Sciatic nerve (tissue), 2 donors: ENCODE measurements at places on chromosomes 4 and X. TPM values are rescaled to one million over a fixed set of nuclear protein-coding genes. Genes with fewer than 3 reads are reported as not detected.

Gene GPR34
- total RNA-seq: 10.3 TPM

Gene SHOX
- total RNA-seq: 0.36 TPM

Gene MAGEC1
- total RNA-seq: not detected

Gene MAGIX
- total RNA-seq: 1.0 TPM

Gene RPL34
- 980 TPM for total RNA-seq

Gene SMS
- total RNA-seq: 40.0 TPM

Gene CABS1
- not detected for total RNA-seq

Gene PPBP
- total RNA-seq: 10.9 TPM

Gene GSPT2
- 12.2 TPM for total RNA-seq

Gene ZAR1
- total RNA-seq: not detected

Gene PAGE4
- not detected for total RNA-seq

Gene LPAR4
- total RNA-seq: 0.80 TPM

Gene SHROOM2
- total RNA-seq: 6.2 TPM

Gene FHDC1
- 3.9 TPM for total RNA-seq

Gene HTR2C
- 0.22 TPM for total RNA-seq

Gene RAI2
- 25.7 TPM for total RNA-seq

Gene CXCL9
- 1.6 TPM for total RNA-seq

Gene TMPRSS11B
- total RNA-seq: not detected

Gene DCAF8L2
- total RNA-seq: not detected

Gene DCLK2
- 13.6 TPM for total RNA-seq

Gene S100G
- not detected for total RNA-seq

Gene TRIM61
- 0.62 TPM for total RNA-seq

Gene MAGED4B
- 16.0 TPM for total RNA-seq

Gene TAF9B
- 20.3 TPM for total RNA-seq

Gene OPRPN
- not detected for total RNA-seq

Gene CRLF2
- total RNA-seq: 0.22 TPM

Gene CCDC158
- 1.9 TPM for total RNA-seq

Gene ARSJ
- 5.3 TPM for total RNA-seq

Gene SSX2B
- not detected for total RNA-seq

Gene ERCC6L
- 0.09 TPM for total RNA-seq

Gene GLRA3
- not detected for total RNA-seq

Gene SLC10A4
- not detected for total RNA-seq

Gene MTMR8
- 4.7 TPM for total RNA-seq

Gene MTMR1
- 17.6 TPM for total RNA-seq

Gene FGF2
- 30.5 TPM for total RNA-seq

Gene TREX2
- total RNA-seq: 1.7 TPM

Gene TMEM35A
- 2.3 TPM for total RNA-seq

Gene GRIA3
- total RNA-seq: 7.1 TPM

Gene SMR3B
- total RNA-seq: not detected

Gene ARMCX2
- 49.8 TPM for total RNA-seq

Gene ADH7
- total RNA-seq: not detected

Gene MSX1
- total RNA-seq: 7.5 TPM
